Aorta (tissue), 5 donors: ENCODE measurements at places on chromosomes 13 and 19.

- no peak for DNase-seq
- no peak overlapping the region for H3K27ac ChIP-seq
- H3K4me1 ChIP-seq: peaks cover 6% of the 10 kb centered on the region
Observed at GRCh38 chr13:51590231-51590970, 6.1 kb downstream of the WDFY2 start.

DNA sequence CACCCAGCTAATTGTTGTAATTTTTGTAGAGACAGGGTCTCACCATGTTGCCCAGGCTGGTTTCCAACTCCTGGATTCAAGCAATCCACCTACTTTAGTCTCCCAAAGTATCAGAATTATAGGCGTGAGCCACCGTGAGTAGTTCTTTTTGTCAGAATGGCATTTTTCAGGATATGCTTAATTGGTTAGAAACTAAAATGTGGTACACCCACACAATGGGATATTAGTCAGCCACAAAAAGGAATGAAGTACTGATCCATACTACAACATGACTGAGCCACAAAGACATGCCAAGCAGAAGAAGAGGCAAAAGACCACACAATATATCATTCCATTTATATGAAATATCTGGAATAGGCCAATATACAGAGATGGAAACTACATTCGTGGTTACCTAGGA is 41.7 kb upstream of the MAP3K10 start:
- DNase-seq: no peak
- H3K4me3 ChIP-seq: no peak overlapping the region
- no peaks in the 10 kb centered on the region for H3K36me3 ChIP-seq
- H3K4me1 ChIP-seq: no peaks in the 10 kb centered on the region
- H3K27me3 ChIP-seq: no peaks in the 10 kb centered on the region

GRCh38 chr13:114298866-114299265 is 15.4 kb upstream of the CHAMP1 start:
- H3K36me3 ChIP-seq: no peaks in the 10 kb centered on the region
- no peak overlapping the region for H3K4me3 ChIP-seq
- DNase-seq: no peak
- H3K27ac ChIP-seq: no peak overlapping the region

DNA sequence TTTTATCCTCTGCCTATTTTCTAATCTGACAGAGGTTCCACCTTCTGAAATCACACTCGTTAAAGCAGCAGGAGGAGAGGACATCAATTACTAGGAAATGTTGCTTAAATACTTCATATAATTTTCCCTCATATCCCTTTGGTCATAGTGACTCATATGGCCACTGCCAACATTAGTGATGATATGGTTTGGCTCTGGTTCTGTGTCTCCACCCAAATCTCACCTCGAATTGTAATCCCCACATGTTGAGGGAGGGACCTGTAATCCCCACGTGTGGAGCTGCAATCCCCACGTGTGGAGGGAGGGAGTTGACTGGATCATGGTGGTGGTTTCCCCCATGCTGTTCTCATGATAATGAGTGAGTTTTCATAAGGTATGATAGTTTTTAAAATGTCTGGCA is 618.4 kb upstream of the SLITRK5 start:
- H3K4me3 ChIP-seq: no peak overlapping the region
- H3K27me3 ChIP-seq: no peaks in the 10 kb centered on the region
- no peaks in the 10 kb centered on the region for H3K36me3 ChIP-seq
- no peaks in the 10 kb centered on the region for H3K4me1 ChIP-seq

DNA sequence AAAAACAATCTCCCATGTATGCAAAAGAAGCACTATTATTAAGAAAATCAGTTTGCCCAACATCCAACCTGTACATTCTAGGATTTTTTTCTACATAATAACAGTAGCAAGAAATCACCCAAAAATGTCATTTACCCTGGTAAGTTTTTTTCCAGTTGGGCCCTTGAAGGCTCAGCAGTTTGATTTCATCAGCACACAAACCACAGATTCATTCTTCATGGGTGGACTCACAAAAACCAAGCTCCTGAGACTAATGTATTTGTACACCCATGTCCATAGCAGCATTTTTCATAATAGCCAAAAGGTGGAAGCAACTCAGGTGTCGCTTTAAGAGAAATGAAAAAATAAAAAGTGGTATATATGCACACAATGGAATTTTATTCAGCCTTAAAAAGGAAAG is 210.1 kb downstream of the TBC1D4 start:
- H3K27ac ChIP-seq: no peak overlapping the region
- no peaks in the 10 kb centered on the region for H3K36me3 ChIP-seq
- no peak for DNase-seq
- H3K4me3 ChIP-seq: no peak overlapping the region

- no peaks in the 10 kb centered on the region for H3K4me1 ChIP-seq
- no peaks in the 10 kb centered on the region for H3K36me3 ChIP-seq
- H3K27ac ChIP-seq: no peak overlapping the region
- DNase-seq: peak; percentile 74
- no peaks in the 10 kb centered on the region for H3K27me3 ChIP-seq
- no peak overlapping the region for H3K4me3 ChIP-seq
Observed at GRCh38 chr19:33400856-33401682, 27.6 kb downstream of the CEBPG start.

DNA sequence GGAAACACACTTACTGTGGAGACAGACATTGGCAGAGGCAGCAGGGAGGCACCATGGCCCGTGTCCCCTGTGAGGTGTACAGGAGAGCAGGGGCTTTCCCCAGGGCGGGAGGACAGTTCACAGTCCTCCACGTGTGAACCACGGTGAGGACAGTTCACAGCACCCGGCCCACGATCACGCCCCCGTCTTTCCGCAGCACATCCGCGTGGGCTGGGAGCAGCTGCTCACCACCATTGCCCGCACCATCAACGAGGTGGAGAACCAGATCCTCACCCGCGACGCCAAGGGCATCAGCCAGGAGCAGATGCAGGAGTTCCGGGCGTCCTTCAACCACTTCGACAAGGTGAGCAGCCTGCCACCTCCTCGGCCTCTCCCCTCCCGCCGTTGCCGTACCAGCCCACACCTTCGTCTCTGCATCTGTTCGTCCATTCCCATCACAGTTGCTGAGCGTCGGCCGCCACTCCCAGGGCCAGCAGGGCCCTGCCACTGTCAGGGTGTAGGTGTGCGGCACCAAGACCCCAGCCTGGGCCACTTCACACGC is 17.4 kb downstream of the CAPN12 start:
- peak overlapping the region; percentile 8 for H3K27ac ChIP-seq
- H3K4me3 ChIP-seq: no peak overlapping the region
- no peak for DNase-seq

GRCh38 chr19:40663695-40664692 is 26.5 kb downstream of the NUMBL start:
- no peak overlapping the region for H3K4me3 ChIP-seq
- H3K27me3 ChIP-seq: no peaks in the 10 kb centered on the region
- H3K4me1 ChIP-seq: no peaks in the 10 kb centered on the region
- no peak for DNase-seq
- peaks cover 7% of the 10 kb centered on the region for H3K36me3 ChIP-seq
